Lower lobe of right lung (tissue), 2 donors: ENCODE measurements at places on chromosomes 16 and 17. TPM values are rescaled to one million over a fixed set of nuclear protein-coding genes. Genes with fewer than 3 reads are reported as not detected.

Gene CPHXL2
- not detected for total RNA-seq

Gene WWOX
- total RNA-seq, result 19.2 TPM

Gene SPATA22
- total RNA-seq, result 0.53 TPM

Gene CARD14
- total RNA-seq, result 0.50 TPM

Gene KRT32
- not detected for total RNA-seq

Gene COPZ2
- 22.9 TPM for total RNA-seq

Gene C17orf50
- not detected for total RNA-seq

Gene CD300H
- total RNA-seq, result 0.92 TPM

- DNase-seq, result no peak
- no peaks in the 10 kb centered on the region for H3K4me1 ChIP-seq
- H3K27me3 ChIP-seq, result no peaks in the 10 kb centered on the region
- H3K27ac ChIP-seq, result no peak overlapping the region
These were observed 67.9 kb downstream of the PCTP start for GRCh38 chr17:55818451-55819375.

DNA sequence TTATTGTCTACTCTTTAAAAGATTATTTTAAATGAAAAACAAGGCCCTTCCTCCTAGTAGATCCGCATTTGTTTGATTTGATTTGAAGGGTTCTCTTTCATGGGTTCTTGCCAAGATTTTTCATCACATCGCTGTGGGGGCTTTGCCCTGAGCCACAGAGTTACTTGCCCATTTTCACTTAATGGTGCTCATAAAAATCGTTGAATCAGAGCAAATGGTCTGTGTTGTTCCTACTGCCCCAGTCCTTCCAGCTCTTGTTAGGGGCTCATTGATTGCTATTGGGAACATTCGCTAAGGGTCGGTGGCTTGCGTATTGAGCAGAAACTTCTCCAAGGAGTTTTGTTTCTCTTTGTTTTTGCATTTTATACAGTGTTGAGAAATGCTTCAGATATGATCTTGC lies 1023.4 kb upstream of the CDH8 start:
- H3K4me1 ChIP-seq, result no peaks in the 10 kb centered on the region
- no peaks in the 10 kb centered on the region for H3K27me3 ChIP-seq
- H3K36me3 ChIP-seq, result no peaks in the 10 kb centered on the region
- H3K4me3 ChIP-seq, result no peak overlapping the region

- no peak for DNase-seq
- peaks cover 9% of the 10 kb centered on the region for H3K4me1 ChIP-seq
- H3K27ac ChIP-seq, result no peak overlapping the region
- H3K27me3 ChIP-seq, result no peaks in the 10 kb centered on the region
- H3K4me3 ChIP-seq, result no peak overlapping the region
These were observed 29.5 kb downstream of the SMYD4 start for GRCh38 chr17:1800240-1800639.

- DNase-seq, result no peak
- peaks cover 6% of the 10 kb centered on the region for H3K4me1 ChIP-seq
- H3K4me3 ChIP-seq, result no peak overlapping the region
- no peaks in the 10 kb centered on the region for H3K27me3 ChIP-seq
- no peaks in the 10 kb centered on the region for H3K36me3 ChIP-seq
These were observed 536.5 kb upstream of the CDH11 start for GRCh38 chr16:65658349-65658748.

- peaks cover 43% of the 10 kb centered on the region for H3K4me1 ChIP-seq
- no peaks in the 10 kb centered on the region for H3K27me3 ChIP-seq
- no peak for DNase-seq
- H3K4me3 ChIP-seq, result no peak overlapping the region
These were observed 77.6 kb upstream of the GSE1 start for GRCh38 chr16:85535352-85536072.

- DNase-seq, result no peak
- no peaks in the 10 kb centered on the region for H3K4me1 ChIP-seq
- no peak overlapping the region for H3K27ac ChIP-seq
- no peaks in the 10 kb centered on the region for H3K36me3 ChIP-seq
These were observed 110.6 kb downstream of the GP2 start for GRCh38 chr16:20216591-20217217.

GRCh38 chr17:42271006-42271778 lies 5.0 kb downstream of the STAT5B start:
- no peak overlapping the region for H3K4me3 ChIP-seq
- H3K27ac ChIP-seq, result no peak overlapping the region
- no peaks in the 10 kb centered on the region for H3K36me3 ChIP-seq
- H3K4me1 ChIP-seq, result peaks cover 52% of the 10 kb centered on the region
- no peak for DNase-seq

- H3K27me3 ChIP-seq, result no peaks in the 10 kb centered on the region
- H3K4me3 ChIP-seq, result peak overlapping the region; percentile 86
- peak overlapping the region; percentile 89 for H3K27ac ChIP-seq
- H3K36me3 ChIP-seq, result no peaks in the 10 kb centered on the region
These were observed 724 bp downstream of the GAA start for GRCh38 chr17:80101946-80102663.

DNA sequence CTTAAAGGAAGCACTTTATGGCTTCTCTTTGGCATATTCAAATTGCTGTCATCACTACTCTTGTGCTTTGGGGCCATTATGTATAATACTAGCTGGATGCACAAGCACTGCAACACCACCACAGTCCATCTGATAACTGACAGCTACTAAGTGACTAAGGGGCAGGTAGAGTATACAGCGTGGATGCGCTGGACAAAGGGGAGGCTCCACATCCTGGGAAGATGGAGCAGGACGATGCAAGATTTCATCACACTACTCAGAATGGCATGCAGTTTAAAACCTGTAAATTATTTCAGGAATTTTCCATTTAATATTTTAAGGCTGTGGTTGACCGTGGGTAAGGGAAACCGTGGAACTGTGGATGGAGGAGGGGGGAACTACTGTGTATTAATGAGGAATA lies 25.0 kb downstream of the MPRIP start:
- H3K27me3 ChIP-seq, result no peaks in the 10 kb centered on the region
- no peak for DNase-seq
- H3K36me3 ChIP-seq, result peaks cover 9% of the 10 kb centered on the region
- no peak overlapping the region for H3K4me3 ChIP-seq
- H3K27ac ChIP-seq, result no peak overlapping the region
- peaks cover 60% of the 10 kb centered on the region for H3K4me1 ChIP-seq

GRCh38 chr16:26795184-26795583 lies 271.5 kb upstream of the C16orf82 start:
- H3K27me3 ChIP-seq, result peaks cover 5% of the 10 kb centered on the region
- DNase-seq, result no peak
- H3K4me1 ChIP-seq, result no peaks in the 10 kb centered on the region
- no peak overlapping the region for H3K27ac ChIP-seq
- H3K36me3 ChIP-seq, result no peaks in the 10 kb centered on the region
- H3K4me3 ChIP-seq, result no peak overlapping the region

DNA sequence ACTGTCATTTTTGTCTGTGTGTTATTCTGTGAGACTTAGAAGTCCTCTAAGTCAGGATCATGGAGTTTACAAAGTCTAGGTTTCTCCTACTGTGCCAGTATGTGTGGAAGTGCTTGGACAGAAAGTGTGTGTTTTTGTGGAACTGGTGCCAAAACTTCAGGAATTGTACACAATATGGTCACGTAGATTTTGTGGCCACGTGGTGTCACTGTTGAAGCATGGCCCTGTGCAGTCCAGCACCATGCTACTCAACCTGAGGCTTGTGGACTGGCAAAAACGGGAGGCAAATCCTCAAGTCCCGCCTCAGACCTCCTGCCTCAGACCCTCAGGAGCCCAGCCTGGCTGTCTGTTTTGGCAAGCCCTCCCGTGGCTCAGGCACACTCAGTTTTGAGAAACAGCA lies 16.7 kb upstream of the ALKBH5 start:
- no peaks in the 10 kb centered on the region for H3K4me1 ChIP-seq
- no peaks in the 10 kb centered on the region for H3K36me3 ChIP-seq
- no peak for DNase-seq
- H3K27ac ChIP-seq, result no peak overlapping the region

- no peak for DNase-seq
- H3K27me3 ChIP-seq, result no peaks in the 10 kb centered on the region
- no peaks in the 10 kb centered on the region for H3K36me3 ChIP-seq
- H3K4me1 ChIP-seq, result no peaks in the 10 kb centered on the region
These were observed 41.1 kb upstream of the DHX8 start for GRCh38 chr17:43442711-43443110.
